ENCODE measurements at places on chromosomes 3 and 15.

DNA sequence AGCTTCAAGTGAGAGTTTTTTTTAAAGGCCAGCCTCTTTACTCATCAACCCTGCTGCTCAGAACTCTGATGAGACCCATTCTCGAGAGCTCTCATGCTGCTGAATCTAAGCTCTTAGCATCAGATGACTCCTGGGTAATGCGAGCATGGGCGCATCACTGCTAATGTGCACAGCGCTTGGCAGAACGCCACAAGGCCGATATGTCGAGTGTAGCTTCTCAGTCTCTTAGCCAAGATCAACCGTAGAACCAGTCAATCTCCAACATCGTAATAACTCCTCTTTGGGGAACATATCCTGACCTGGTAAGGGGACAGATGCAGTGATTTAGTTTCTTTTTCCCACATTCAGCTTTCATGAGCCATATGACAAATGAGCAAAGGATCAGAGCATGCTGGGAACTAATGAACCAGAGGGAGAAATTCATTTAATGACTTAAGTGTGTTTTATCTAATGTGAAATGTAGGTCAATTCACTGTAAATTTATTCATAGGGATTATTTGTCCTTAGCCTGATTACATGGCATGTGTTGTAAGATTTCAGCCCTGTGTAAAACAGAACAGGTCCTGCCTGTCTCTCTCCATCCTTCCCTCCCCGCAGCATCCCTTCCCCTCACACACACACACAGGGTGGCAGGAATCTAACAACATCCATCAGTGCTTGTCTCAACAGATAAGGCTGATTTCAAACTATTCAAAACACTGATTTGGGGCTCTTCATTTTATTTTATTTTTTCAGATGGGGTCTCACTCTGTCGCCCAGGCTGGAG is 195.4 kb upstream of the C2CD4B start:
- no peak for DNase-seq

GRCh38 chr15:39643727-39644126 is 62.8 kb downstream of the THBS1 start:
- no peak for DNase-seq

GRCh38 chr15:44909423-44909822 is 47.1 kb upstream of the TERB2 start:
- DNase-seq = no peak

- no peak for DNase-seq
Observed at GRCh38 chr3:43747641-43748040, 56.9 kb downstream of the ABHD5 start.

DNA sequence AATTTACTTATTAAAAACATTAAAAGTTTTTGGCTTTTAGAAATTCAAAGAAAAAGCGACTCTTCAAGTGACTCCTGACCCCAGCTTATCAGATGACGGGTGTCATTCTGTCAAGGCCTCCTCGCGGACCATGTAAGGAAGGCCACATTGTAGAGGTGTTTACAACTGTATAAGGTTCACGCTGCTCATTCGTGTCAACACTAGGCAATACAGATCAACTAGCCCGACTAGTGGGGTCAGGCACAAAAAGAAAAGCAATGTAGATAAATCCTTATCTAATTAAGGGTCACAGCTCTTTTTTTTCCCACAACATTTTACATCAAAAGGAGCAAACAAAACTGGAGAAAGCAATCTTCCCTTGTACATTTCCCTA is 207.5 kb upstream of the NR2F2 start:
- DNase-seq = no peak
